LoVo (cell line): ENCODE measurements at places on chromosomes 11 and 22.

DNA sequence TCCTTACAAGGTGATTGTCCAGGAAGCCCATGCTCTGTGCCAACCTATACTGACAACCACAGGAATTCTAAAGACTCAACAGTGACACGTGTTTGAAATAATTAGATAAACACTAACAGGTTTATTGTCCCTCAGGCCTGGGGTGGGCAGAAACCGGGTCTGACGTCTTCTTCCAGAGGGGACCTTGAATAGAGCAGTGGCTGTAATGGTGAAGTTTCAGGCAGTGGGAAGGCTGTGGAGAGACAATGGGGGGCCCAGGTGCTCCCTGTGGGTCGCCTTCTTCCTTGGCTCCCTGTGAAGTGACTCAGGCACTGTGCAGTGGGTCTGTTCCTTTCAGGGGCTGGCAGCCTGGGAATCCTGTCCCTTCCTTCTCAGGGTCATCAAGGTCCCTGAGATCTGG is 54.6 kb downstream of the OTOG start:
- no peak for DNase-seq

GRCh38 chr11:11311169-11311568 is 41.9 kb downstream of the CSNK2A3 start:
- no peak for DNase-seq

- no peak for DNase-seq
Measured at GRCh38 chr11:19597876-19598275, 114.8 kb upstream of the NAV2 start.

- no peak for DNase-seq
Measured at GRCh38 chr11:75424396-75424795, 8.6 kb downstream of the KLHL35 start.

GRCh38 chr11:113338730-113339129 is 24.3 kb downstream of the TTC12 start:
- DNase-seq: no peak
